Stimulated activated naive CD4-positive, alpha-beta T cell treated with Interleukin-2 at 50 U/mL for 16 hours (primary cell): ENCODE measurements at places on chromosomes 16 and 17.

DNA sequence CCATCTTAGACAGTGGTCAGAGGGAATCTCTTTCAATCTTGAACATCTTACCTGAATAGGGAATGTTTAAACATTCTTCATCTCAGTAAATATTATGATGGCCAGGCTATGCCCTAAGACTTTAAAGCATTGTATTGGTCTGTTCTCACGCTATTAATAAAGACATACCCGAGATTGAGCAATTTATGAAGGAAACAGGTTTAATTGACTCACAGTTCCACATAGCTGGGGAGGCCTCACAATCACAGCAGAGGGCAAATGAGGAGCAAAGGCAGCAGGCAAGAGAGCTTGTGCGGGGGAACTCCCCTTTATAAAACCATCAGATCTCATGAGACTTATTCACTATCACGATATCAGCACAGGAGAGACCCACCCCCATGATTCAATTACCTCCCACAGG is 55.3 kb upstream of the SOX9 start:
- DNase-seq: no peak

DNA sequence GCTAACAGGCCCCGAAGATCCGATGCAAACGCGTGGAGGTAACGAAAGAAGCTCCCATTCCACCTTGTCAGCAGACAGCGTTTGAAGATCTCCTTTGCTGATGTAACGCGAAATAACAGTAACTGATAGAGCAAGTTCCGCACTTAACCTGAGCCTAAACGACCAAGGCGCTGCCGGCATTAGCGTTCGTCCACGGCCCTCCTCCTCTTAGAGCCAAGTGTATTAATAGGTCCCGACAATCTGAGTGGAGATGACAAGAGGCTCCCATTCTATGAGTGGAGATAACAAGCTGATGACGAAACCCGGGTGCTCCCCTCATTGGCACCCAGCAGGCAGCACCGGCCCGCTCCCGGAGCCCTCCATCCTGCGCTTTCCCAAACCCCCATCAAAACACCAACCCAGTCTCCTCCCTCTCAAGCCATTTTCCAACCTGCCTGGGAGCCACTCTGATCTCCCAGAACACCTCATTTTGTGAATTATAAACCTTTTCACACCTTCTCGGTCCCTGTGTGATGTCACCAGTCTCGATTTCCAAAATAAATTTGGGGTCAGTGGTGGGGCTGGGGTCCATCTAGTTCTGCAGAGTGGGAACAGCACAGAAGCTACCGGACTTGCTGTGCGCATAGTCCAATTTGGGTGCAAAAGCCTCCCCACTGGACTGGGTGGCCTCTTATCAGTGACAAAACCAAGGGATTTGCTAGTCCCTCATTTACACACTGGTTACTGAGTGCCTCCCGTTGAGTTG is 35.4 kb upstream of the ARL4D start:
- DNase-seq: no peak

DNA sequence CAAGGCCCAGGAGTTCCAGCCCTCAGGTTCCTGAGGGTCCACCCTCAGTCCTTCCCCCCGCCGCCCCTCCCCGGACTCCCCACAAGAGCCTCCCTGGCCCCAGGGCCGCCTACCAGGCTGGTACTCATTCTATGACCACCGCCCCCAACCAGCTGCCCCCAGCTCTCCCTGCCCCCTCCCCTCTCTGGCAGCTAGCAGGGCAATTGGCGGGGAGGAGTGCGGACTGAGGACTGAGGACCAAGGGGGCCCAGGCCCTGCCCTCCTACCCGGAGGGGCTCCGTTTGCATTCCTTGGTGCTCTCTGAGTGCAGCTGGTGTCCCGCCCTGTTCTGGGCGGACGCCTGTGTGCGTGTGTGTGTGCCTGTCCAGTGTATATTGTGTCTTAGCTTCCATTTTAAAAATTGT is 19.1 kb downstream of the UNC13D start:
- no peak for DNase-seq

DNA sequence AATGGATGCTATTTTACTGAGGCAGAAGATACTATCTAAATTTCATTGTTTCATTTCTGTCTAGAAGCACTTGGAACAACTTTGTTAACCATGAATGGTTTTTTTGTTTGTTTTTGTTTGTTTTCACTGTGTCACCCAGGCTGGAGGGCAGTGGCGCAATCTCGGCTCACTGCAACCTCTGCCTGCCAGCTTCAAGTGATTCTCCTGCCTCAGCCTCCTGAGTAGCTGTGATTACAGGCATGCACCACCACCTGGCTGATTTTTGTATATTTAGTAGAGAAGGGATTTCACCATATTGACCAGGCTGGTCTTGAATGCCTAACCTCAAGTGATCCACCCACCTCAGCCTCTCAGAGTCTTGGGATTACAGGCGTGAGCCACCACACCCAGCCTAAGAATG is 40.5 kb downstream of the ABHD15 start:
- no peak for DNase-seq

GRCh38 chr17:12053552-12053951 is 32.9 kb downstream of the MAP2K4 start:
- DNase-seq: no peak

DNA sequence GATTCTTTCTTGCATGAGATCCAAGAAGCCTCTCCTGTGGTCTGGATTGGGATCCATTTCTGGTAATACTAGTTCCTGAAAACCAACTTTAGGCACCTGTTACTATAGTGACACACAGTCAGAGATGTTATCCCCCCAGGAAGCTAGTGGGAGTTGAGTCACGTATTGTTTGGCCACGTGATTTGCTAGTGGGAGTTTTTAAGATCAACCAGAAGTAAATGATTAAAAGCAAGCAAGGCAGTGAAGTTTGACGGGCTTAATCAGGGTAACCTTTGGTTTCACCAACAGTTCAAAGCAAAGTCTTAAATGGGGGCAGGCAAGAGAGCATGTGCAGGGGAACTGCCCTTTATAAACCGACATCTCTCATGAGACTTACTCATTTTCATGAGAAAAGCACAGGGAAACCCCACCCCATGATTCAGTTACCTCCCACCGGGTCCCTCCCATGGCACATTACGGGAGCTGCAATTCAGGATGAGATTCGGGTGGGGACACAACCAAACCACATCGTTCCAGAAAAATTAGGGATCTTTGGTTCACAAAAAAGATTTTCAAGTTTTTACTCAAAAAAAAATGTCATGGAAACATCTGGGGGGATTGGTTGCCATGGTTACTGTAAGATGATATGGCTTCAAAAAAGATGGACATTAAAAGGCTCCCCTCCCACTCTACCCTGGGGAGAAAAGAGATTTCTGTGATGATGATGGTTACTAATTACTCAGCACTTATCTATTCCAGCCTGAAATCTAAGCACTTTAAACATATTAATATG is 483.1 kb upstream of the ERCC4 start:
- no peak for DNase-seq
